ENCODE measurements at places on chromosomes 13 and 19.
A peak's percentile ranks its signal among the peaks of the same experiment; 100 is the strongest.

- no peak for DNase-seq
Measured at GRCh38 chr13:96783511-96783910, 210.8 kb downstream of the OXGR1 start.

- no peak for DNase-seq
Measured at GRCh38 chr19:30322641-30323320, 49.4 kb upstream of the ZNF536 start.

GRCh38 chr13:19581675-19582074 lies 20.3 kb upstream of the TPTE2 start:
- DNase-seq = no peak

GRCh38 chr13:46648166-46648607 lies 95.2 kb downstream of the LRCH1 start:
- DNase-seq = no peak

DNA sequence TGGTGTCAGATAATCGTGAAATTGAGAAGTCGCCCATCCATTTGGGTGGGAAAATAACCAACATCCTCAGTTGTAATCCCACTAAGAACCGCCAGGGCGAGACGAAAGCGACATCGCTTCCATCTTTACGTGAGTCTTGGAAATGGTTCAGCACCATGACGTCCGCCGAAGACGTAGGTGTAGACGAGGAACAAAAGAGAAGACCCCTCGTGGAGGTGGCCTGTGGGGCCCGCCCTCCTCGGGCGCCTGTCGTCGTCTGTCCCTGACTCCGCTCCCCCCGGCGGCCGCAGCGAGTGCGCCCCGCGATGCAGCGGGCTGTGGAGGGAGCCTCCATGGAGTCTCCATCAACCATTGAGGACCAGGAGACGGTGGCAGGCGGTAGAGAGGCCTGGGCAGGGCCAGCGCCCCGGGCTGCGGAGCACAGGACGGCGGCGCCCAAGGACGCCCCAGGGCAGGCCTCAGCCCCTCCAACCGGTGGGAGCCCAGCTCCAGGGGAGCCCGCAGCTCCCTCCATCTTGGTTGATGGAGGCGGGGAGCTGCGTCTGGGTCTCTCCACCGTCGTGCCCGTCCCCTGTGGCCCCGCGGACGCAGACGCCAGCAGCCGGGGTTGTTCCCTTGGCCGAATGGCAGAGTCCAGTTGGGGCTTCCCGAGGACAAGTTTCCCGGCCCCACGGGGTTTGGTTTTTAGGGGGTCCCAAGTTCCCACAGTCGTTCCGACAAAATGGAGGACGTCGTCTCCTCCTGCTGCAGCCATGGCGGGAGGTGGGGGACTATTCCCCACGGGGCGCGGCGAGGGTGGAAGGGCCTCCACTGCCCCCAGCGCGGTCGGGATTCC lies 990 bp upstream of the ZMYM2 start:
- DNase-seq = peak; percentile 76

- no peak for DNase-seq
Measured at GRCh38 chr13:99164226-99164625, 36.4 kb upstream of the UBAC2 start.

GRCh38 chr19:38079926-38080380 lies 144.1 kb downstream of the DPF1 start:
- no peak for DNase-seq

- no peak for DNase-seq
Measured at GRCh38 chr19:10352764-10353671, 13.6 kb upstream of the ICAM3 start.

DNA sequence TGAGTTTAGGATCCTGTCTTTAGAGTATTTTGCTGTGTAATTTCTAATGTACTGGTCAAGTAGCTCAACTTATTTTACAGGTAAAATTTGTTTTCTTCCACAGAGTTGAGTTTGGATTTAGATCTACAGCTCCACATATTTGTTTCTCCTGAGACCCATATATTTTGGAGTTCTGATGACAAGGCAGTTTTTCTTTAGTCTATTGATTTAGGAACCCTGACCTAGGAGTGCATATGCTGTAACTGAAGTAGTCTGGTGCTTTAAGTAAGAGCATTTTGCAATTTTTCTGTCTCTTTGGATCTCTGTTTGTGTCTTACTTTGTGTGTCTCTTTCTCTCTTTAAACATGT lies 19.5 kb upstream of the SPRY2 start:
- DNase-seq = no peak

- no peak for DNase-seq
Measured at GRCh38 chr13:109636736-109637135, 149.6 kb downstream of the IRS2 start.

DNA sequence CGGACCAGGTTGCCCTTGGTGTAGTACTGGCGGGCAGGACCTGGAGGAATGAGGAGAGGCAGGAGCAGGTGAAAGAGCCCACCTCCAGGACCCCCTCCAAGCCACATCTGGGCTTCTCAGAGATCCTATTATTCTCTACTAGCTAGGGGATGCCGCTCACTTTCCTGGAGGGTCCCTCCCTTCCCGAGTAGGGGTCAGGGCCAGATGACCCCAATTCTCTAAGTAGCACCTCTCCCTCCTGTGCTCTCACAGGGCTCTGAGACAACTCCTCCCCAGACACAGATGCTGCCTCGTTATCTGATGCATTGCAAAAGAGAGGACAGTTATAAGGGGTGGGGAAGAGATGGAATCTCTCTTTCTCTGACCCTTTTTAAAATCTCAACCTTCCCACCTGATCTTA lies 22.9 kb downstream of the GP6 start:
- no peak for DNase-seq

DNA sequence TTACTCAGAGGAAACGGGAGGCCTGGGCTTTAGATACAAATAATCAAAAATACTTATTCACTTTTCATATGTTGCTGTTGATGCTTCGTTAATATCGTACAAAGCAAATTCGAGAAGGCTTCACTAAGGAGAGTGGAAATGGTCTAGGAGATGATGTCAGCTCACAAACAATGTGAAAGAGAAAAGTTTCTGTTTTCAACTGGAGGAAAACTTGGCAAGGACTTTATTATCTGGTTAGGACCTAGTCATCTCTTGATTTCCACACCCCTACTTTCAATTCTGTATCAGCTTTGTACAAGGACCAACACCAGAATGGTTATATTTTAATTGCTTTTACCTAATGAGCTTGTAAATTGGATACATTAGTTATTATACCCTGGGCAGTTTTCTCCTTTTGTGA lies 88.0 kb downstream of the SLC10A2 start:
- peak; percentile 8 for DNase-seq

DNA sequence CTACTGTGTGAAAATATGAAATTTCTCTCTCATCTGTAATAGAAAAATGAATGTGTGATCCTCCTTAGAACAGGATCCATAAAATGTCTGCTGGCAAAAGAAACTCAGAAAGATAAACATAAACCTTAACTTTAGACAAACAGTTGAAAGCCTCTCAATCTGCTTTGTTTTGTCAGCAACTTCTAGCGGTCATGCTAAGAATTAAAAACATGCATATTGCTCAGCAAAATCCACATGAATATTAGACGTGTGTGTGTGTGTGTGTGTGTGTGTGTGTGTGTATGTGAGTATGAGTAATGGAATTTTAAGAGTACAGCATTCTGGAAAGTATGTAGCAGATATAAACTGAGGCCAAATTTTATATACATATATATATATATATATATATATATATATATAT lies 1779.2 kb upstream of the MIR17HG start:
- no peak for DNase-seq

DNA sequence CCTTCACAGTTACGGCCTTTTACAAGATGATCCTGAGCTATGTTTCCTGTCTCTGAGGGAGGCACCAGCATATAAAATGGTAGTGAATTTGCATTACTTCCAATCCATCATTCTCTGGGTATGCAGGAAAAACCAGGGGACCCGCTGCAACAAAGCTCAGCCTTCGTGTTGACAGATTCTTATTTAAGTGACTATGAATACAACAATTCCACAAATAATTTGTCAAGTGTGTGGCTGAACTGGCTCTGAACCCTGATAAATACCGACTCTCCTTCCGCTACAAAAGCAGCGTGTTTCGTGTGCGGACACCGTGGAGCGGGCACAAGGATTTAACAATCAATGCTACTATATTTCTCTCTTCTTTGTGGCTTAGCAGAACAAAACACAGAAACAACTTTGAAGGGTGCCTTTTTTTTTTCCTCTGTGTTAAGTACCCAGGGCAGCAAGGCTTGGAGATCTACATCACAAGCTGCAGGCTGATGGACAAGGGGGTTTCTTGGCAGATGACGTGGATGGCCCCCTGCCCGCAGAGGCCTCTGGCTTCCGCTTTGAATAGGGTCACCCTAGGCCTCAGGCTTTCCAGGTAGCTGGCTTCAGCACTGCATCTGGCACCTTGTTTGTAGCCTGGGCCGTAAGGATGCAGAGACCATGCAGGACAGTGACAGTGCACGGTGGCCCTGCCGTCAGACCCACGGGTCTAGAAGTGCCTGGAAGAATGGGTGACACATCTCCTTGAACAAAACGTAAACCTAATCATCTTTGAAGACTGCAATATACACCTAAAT lies 280.5 kb upstream of the TSHZ3 start:
- DNase-seq = no peak

- DNase-seq = no peak
Measured at GRCh38 chr13:35718084-35718483, 241.6 kb upstream of the MAB21L1 start.

DNA sequence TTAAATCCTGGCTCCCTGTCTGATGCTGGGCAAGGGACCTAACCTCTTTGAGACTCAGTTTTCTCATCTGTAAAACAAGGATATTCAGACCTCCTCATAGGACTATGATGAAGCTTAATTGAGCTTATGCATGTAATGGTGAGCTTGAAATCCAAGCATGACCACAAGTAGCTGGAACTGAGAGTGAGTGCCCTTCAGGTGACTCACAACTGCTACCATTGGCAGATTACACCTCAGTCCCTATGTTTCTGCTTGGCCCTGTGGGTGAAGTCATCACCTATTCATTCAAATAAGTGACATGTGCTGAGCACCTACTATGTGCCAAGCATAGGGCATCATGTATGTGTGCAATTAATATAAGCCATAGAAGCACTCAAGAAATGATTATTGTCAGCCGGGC lies 25.7 kb downstream of the NOVA2 start:
- DNase-seq = no peak

- no peak for DNase-seq
Measured at GRCh38 chr19:23384166-23384565, 11.1 kb downstream of the ZNF91 start.

Measured in globus pallidus (tissue), 1 donor.